Activated CD4-positive, alpha-beta T cell treated with anti-CD3 and anti-CD28 coated beads, Interleukin-2, amount 50 U/mL, for 24 hours (primary cell): ENCODE measurements at places on chromosomes 6 and 20.

- no peak for DNase-seq
Measured at GRCh38 chr6:80347101-80347500, 240.6 kb downstream of the BCKDHB start.

DNA sequence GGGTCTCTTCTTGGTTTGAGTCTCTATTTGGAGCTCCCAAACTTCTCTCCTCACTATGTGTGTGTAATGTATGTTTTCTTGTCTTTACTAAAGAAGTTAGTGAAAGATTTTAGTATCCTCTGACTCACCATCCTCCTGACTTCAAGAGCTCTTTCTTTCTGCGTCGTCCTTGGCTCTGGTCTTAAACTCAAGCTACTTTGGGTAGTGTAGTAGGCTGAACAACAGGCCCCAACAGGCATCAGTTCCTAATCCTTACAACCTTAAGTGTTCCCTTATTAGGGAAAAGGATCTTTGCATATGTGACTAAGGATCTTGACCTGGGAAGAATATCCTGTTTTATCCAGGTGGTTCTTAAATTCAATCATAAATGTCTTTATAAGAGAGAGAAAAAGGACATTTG is 810.2 kb downstream of the MAFB start:
- DNase-seq, result no peak

GRCh38 chr20:40434122-40434521 is 254.9 kb downstream of the MAFB start:
- DNase-seq, result no peak

DNA sequence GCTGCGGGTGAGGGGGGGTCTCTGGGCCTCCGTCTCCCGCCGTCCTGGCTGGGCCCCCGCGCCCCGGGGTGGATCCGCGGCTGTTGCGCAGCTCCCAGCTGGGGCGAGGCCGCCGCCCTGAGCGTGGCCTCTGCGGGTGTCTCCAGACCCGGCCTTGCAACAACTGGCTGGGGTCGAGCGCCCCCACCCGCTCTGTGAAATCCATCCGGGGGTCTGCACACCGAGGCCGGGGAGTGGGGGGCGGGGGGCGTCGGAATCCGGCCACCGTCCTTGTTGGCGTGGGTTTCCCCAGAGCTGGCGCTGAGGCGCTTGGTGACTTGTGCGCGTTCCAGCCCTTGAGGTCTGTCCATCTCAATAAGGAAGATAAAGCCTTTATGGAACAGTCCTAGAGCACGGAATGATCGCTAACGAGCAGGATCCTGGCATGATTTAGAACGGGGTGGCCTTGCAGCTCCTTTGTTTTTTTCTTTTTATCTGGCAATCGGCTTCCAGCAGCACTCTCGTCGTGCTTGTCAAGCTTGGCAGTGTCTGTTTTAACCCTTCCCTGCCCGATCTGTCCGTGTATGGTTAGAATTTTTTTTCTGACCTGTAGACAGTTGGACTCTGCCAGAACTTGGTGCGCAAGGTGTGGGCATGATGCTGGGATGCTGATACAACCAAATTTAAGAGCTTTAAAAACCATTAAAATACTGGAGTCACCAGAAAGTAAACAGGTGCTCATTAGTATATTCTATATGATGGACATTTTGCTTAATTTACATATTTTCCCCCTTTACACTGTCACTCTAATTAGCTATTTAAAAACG is 675 bp downstream of the DSTN start:
- peak; percentile 3 for DNase-seq

GRCh38 chr20:62511915-62512610 is 36.3 kb upstream of the GATA5 start:
- no peak for DNase-seq

DNA sequence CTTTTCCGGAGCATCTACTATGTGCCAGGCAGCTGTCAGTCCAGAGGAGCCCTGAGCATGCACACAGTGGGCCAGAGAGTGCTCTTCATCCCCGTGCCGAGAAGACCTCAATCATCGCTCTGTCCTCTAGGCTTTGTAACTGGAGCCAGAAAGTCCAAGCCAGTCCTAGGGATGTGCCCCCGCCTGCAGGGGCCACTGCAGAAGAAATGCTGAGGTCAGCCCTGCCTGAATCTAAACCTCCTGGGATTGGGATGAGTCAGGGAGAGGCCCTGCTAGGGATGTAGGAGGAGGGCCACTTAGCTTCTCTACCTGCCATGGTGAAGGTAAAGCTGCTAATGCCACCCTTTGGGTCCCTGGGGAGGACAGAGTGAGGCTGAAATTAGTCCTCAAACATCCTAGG is 146.8 kb downstream of the CDC5L start:
- DNase-seq, result no peak

DNA sequence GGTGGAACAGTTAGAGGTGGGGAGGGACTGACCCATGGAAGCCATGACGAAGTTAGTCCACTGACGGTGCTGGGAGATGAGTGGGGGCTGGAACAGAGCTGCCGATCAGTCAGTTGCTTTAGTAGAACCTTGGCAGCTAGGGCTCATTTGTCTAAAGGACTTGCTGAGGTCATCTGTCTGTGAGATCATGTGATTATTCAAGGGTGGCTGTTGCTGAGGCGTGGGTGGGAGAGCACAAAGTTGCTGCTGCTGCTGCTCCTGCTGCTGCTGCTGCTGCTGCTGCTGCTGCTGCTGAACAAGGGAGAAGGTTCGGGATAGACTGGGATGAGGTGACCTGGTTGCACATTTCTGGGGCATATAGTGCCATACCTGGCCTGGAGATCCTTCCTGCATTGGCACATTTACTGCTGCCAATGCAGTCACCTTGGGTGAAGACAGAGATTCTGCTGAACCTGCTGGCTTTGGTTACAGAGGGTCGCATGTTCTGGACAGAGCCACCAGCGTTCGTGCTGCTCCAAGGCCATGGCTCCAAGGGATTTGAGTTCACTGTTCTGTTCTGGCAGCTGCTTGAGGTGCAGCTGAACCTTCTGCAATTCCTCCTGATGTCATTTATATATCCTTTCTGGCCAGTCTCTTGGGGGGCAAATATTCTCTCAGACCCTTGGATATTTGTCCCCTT is 840.5 kb downstream of the HACE1 start:
- no peak for DNase-seq

DNA sequence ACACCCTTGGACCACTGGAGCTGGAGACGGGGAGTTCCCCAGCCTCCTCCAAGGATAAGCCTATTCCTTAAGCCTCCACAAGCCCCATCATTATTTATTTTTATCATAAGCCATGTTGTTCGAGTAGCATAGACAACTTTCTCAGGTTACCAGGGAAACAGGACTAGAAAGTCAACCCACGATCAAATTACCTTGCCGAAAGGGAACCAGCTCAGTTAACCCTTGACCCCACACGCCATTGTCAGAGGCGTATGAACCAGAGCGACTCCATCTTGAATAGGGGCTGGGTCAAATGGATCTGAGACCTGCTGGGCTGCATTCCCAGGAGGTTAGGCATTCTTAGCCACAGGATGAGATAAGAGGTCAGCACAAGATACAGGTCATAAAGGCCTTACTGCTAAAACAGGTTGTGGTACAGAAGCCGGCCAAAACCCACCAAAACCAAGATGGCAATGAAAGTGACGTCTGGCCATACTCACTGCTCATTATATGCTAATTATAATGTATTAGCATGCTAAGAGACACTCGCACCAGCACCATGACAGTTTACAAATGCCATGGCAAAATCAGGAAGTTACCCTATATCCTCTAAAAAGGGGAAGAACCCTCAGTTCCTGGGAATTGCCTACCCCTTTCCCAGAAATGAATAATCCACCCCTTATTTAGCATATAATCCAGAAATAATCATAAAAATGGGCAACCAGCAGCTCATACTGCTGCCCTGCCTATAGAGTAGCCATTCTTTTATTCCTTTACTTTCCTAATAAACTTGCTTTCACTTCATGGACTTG is 22.4 kb downstream of the SYNJ2 start:
- DNase-seq, result no peak
